CD4-positive, alpha-beta T cell treated with Interleukin-4 for 1 hour (primary cell): ENCODE measurements at places on chromosomes 13 and 19.

GRCh38 chr13:95387733-95388207, 86.5 kb upstream of the ABCC4 start:
- DNase-seq = no peak

DNA sequence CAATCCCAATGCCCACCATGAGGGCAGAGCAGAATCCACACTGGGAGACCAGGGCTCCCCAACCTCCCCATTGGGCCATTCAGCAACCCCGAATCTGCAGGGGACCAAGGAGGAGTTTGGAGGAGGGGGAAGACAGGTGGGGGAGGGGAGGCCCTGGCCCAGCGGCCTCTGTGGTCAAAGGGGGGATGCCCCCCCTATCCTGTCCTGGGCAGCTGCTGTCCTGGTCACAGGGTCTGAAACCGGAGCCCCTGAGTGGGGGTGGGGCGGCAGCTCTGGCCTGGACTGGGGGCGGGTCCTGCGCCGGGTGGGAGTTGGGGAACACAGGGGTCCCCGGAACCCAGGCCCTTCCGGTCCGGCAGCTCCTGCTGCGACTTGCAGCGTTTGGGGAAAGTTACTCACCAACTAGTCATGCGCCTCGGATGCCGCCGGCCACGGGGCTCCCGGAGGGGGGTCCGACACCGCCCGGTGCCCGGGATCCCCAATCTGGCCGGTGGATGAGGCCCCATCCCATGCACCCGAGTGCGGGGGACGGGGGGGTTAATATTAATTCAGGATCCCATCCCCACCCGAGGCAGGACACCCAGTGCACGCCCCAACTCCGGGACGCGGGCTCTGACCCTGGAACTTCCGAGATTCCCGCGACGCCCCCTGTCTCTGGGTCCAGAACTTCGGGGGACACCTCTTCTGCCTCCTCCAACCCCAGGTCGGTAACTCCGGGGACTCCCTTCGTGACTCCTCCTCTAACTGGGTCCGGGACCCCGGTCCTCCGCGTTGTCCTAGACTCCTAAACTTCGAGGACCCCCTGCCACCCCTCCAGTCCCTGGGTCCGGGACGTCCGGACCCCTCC, 872 bp downstream of the HOMER3 start:
- no peak for DNase-seq

DNA sequence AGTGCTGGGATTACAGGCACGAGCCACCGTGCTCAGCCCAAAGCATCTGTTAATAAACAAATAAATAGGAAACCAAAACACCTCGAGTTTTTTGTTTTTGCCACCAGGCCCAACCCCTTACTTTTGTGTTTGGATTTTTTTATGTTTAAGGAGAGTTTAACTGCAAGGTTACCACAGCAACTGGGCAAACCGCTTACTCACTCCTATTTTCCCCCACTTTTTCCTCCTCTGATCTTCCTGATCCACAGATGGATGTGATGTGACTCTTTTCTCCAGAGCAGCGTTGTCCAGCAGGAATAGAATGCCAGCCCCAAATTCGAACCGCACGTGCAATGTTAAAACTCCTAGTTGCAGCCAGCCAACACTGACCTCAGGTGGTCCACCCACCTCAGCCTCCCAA, 2.1 kb upstream of the PNMA8B start:
- no peak for DNase-seq

DNA sequence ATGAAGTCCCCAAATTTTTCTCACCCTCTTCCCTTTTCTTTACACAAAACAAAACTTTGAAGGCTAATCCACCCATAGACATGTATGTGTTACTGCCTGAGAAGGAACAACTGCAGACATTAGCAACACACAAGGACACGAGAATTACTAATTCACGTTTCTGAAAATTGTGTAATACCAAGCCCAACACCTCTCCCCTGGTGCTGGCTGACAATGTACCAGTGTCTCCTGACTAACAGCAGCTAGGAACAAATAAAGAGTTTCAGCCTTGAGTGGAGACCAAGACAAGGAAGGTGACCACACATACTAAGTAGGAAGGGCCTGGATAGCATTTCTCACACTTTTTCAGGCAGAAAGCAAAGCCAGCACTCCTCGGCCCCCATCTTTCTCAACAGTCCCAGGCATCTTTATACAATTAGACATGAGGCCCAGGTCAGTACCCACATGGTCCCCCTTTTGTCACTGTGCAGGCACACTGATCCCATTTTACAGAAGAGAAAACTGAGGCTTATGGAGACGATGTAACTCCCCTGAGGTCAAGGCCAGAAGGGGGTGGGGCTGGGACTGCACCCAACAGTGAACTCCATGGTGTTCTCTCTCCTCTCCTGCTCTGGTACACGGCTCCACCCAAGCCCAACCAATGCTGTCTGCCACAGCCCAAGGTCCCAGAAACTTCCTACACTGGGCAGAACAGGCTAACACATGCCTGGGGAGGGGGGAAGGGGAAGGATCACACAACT, 8.7 kb downstream of the BRD4 start:
- DNase-seq = no peak

DNA sequence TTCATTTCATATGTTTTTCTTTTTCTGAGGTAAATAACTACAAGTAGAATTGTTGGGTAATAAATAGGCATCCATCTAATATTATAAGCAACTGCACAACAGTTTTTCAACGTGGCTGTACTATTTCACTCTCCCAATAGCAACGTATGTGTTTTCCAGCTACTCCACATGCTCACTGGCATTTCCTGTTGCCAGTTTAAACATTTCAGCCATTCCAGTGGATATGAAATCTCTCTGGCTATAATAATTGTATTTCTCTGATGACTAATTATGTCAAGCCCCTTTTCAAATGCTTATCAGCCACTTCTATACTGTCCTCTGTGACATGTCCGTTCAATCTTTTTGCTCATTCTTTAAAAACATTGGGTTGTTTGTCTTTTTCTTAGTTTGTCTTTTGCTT, 26.8 kb upstream of the ALOX5AP start:
- no peak for DNase-seq

GRCh38 chr19:55704494-55705245, 29.6 kb downstream of the EPN1 start:
- no peak for DNase-seq

DNA sequence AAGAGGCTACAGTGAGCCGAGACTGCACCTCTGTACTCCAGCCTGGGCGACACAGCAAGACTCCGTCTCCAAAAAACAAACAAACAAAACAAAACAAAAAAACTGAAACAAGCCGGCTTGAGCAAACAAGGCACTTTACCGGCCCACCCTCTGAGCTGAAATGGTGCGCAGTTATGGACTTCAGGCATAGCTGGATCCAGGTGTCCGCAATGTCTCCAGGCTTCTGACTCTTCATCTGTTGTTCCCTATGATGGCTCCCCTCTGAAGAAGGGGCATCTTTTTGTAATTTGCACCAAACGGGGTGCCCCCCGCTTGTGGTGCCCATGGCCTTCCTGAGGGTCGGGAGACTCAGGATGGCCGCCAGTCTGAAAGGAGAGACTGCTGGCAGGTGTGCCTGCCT, 6.2 kb downstream of the C2CD4C start:
- no peak for DNase-seq

GRCh38 chr19:554817-555216, 11.0 kb downstream of the GZMM start:
- DNase-seq = no peak

DNA sequence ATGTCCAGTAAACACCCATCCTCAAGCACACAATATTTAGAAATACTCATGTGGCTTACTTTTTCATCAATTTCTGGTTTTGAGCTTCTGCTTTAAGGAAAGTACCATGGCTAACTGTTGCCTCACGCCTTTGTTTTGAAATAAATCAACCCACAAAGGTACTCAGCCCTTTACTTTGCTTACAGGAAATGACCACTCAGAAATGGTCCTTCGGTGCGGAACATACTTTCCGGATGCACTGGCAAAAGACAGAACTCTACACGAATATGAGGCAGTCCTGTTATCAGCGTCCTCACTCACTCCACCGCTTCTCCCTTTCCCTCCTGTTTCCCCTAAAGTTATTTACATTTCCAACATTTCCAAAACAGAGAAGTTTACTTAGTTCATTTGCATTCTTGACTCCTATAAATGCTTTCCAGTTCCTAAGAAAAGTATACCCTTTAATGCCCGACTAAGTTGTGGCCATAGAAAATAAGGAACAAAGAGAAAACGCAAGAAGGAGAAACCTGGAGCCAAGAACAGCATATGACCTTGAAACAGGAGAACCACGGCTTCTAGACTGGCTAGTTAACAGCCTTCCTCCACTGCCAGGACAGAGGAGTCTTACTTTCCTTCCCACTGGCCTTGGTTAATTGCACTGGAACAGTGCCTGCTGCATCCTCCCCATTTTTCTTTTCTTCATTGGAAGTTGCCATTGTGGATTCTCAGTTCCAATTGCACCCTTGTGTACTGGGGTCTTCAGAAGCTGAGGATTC, 10.6 kb downstream of the FPR2 start:
- DNase-seq = no peak

DNA sequence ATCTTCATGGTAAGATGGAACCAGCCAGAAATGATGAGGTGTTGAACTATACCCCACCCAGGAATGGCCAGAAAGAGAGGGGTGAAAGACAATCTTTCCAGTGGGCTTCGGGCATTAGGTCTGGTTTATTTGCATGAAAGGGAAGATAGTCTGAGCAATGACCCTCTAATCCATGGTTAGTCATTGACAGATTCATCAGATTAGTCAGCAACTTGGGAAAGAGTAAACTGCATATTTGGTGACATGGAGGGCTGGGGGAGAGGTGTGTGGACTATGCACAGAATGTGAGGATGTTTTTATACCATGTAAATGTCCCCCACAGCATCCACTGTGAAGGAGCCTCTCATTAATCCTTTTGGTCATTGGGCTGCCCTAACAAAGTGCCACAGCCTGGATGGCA, 30.1 kb upstream of the USP12 start:
- no peak for DNase-seq

- peak; percentile 98 for DNase-seq
Measured at GRCh38 chr19:5690125-5690954, at the start of gene RPL36. Gene RPL36 (plus strand): TSS chr19:5690295. CDS start chr19:5690508, 213 bp downstream.

DNA sequence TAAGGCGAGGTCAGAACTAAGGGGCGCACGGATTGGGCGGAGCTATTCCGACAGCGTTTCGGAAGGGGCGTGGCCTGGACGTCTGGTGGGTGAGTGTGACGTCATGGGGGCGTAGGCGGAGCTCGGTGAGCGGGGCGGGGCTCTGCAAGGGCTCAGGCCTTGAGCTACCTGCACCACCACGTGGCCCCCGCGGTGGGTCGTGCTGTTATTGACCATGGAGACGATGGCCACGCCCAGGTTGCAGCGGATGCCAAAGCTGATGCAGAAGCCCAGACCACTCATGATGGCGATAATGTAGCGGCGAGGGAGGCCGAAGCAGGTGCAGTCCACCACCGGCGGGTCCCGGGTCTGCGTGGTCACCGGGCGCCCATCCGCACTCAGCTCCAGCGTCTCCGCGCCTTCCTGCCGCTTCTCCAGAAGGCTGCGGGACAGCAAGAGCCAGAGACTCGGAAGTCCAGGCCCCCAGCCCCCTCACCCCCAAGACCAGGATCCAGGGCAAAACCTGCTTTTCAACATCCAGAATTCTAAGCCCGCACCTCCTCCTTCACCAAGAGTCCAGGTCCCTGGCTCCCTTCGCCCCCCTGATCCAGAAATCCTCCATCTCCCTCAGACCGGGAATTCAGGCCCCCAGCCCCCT, 4.8 kb downstream of the SLC17A7 start:
- DNase-seq = peak; percentile 59

DNA sequence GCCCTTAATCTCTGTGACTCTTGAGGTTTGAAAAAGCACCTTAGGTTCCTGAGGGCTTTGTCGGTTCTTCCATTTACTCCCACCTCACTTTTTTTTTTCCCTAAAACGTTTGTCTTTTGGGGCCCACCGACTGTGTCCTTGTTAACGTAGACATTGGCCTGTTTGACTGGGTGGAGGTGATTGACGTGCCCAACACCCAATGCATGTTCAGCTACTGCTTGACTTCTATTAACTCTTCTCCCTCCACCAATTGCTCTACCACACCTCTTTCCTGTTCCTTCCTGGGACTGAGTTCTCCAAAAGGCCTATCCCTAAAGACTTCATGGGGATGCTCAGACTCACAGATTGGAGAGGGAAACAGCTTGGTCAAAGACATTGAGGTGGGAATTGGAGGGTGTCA, 17.3 kb downstream of the CKM start:
- DNase-seq = no peak

DNA sequence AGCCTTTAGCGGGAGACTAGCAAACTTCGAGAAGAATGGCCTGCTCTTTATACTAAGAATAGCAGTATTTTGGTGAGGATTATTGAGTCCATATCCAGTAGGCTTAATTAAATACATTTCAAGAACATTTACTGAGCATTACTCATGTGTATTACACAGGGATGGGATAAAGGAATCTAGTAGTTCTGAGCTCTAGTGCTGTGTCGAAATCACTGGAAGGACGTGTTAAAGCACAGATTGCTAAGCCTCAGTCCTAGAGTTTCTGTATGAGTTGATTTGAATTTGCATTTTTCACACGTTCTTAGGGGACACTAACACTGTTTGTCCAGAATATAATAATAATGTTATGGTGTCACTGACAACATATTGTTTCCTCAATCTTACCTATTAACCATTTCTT, 9.0 kb downstream of the ZNF302 start:
- no peak for DNase-seq
